ENCODE measurements at places on chromosomes 2 and 18.
A peak's percentile ranks its signal among the peaks of the same experiment; 100 is the strongest.

GRCh38 chr2:182090486-182090885, 104.8 kb downstream of the PPP1R1C start:
- no peak for DNase-seq

DNA sequence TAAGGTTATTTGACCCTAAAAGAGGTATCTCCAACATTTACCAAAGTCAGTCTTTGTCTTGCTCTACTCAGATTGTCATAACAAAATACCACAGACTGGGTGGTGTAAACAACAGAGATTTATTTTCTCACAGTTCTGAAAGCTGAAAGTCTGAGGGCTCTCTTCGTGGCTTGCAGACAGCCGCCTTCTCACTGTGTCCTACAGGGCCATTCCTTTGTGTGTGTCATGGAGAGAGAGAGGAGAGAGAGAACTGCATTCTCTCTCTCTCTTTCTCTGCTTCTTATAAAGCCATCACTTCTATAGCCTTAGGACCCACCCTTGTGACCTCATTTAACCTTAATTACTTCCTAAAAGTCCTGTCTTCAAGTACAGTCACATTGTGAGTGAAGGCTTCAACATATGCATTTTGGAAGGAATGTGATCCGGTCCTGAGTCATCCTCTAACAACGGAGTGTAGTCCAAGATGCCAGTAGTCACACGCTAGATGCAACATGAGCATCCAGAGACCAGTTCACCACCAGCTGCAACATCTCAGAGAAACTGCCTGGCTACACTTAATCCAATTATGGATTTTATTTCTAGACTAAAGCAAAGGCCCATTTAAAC, 130.2 kb downstream of the CD226 start:
- DNase-seq: peak; percentile 45

DNA sequence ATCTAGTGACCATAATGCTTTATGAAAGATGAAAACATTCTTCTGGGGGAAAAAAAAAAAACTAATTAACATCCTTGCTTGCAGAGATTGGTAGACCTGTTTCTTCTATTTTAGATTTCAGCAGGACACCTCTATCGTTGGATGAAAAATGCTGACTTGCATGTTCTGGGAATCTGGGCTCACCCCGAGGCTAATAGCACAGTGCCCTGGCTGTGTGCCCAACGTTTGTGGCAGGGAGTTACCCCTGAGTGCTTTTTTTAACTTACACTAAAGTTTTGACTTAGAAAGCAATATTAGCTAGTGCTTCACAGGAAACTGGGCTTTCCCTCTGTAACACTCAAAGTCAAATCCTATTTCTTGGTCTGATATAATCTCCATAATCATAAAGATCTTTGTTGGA, 233.2 kb downstream of the SLC8A1 start:
- no peak for DNase-seq

DNA sequence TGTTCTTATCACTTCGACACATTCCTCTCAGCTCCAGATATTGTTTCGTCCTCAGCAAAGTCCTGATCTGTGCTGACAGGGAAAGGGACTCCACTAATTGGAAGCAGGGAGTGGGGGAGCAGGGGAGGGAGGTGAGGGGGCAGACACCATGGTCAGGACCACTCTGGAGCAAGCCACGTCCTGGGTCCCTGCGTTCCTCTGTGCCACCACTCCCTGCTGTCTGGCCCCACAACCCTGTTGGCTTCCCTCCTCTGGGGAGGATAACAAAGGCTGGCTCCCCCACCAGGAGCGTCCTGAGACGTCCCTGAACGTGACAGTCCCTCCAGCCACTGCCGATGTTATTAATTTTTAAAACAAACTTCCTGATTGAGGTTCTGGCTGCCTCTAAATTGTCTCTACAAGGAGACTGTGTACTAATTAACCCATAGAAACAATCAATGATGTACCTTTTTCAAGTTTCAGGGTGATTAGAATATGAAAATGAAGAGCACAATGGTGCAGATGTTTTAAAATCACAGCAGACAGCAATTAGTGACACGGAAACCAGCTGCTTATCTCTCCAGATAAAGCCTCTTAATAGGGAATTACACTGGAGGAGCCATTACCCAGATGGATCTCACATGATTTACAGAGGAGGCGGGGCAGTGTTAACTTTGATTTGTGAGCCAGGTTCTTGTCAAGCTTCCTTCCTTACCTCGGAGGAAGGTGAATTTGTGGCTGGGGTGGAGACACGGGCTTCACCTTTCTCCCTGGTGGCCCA, 257.5 kb downstream of the SETBP1 start:
- DNase-seq: no peak

DNA sequence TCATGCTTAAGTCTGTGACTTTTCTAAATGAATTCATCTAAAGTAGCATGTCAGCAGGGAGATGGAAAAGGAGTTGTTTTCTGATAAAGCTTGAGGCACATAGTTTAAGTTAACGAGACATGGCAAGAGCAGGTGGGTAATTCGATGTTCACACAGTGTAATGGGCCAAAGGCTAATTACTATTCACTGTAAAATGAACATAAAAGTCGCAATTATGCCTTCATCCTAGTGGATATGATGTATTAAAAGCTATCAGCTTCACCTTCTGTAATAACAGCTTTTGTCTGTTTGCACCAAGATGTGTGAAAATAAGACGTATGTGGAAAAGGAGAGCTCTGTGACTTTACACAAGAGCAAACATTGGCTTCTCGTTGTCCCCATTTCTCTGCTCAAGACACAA, 94.2 kb upstream of the CDH20 start:
- DNase-seq: no peak

- DNase-seq: no peak
Measured at GRCh38 chr2:120511947-120512710, 166.2 kb downstream of the INHBB start.

GRCh38 chr2:7557376-7557775, 640.2 kb downstream of the RNF144A start:
- DNase-seq: no peak

GRCh38 chr2:190961918-190962487, 52.0 kb downstream of the STAT1 start:
- DNase-seq: no peak

- no peak for DNase-seq
Measured at GRCh38 chr2:43133708-43134570, 92.5 kb downstream of the ZFP36L2 start.

DNA sequence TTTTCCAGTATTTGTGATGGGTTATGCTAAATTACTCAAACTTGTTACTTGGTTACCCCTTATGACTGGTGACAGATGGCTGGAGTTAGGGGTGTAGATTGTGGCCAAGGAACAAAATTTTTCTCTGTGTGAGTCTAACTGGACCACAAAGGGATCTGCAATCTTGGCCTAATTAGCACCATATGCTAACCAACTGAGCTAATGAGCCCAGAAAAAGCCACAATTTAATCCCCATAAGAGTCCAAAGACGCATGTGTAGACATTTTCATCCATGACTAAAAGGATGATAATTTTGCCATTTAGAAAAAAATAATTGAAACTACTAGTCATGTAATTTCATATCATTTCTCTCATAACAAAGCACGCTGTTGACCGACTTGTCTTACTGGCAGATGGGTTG, 151.2 kb downstream of the ABCA12 start:
- no peak for DNase-seq

GRCh38 chr2:39119732-39120520, 925 bp downstream of the SOS1 start:
- no peak for DNase-seq

- no peak for DNase-seq
Measured at GRCh38 chr18:50791599-50792438, 28.0 kb downstream of the MRO start.

GRCh38 chr2:237879991-237880560, 20.7 kb downstream of the RAMP1 start:
- DNase-seq: no peak

DNA sequence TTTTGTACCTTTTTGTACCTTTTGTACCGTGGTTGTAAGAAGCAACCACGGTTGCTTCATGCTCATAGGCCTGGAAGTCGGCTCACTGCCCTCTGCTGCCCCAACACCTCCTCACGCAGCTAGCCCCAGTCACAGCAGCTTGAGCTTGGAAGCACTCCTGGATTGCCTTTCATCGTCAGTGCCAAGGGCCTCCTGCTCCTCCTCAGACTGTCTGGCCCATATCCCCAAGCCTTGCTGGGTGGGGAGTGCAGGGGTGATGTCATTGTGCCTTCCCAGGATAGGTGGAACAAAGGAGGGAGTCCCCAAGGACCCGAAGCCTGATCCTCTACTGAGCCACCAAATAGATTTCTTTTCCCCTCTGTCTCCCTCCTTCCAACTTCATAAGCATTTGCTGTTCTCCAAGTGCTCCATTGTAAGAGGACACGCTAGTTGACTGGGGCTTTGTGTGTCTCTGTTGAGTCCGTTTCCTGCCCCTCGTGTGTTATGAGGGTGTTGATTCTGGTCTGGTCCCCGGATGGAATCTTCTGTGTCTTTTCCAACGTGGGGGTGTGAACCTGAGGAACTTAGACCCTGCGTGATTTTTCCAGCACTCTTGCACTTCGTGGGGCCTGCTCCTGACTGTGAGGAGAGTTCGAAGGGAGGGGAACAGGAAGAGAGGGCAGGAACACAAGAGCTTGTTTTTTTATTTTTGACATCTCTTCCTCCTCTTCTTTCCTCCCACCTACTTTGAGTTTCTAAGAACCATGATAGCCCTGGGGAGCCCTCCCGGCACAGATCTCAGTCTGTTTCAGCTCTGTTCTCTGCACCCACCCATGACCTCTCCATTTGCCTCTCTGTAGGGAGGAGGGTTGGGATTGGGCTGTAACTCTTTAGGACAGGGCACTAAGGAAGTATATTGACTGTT, 127.2 kb upstream of the EML6 start:
- no peak for DNase-seq

DNA sequence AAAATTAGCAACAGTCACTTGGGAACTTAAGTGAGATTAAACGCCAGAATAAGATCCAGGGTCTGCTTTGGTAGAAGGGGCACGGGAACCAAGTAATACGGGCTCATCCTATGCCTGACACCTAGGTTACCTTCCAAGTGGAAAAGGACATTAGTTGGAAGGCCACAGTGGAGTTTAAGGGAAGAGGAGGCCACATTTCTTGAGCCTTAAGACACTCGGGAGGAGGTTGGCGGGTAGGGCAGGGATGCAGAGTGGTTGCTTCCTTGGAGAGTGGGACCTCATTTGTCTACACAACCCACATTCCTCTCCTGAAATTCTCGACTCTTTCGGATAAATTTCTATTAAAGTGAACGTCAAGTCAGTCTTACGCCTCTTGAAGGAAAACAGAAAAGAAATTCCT, 510 bp upstream of the DNAH6 start:
- no peak for DNase-seq

GRCh38 chr2:235170536-235171521, 219.0 kb downstream of the SH3BP4 start:
- peak; percentile 31 for DNase-seq

GRCh38 chr2:157903626-157904025, 27.5 kb upstream of the ACVR1 start:
- DNase-seq: no peak

- no peak for DNase-seq
Measured at GRCh38 chr2:171210864-171211431, 50.3 kb upstream of the TLK1 start.

- DNase-seq: no peak
Measured at GRCh38 chr2:42086500-42086953, 38.7 kb downstream of the PKDCC start.

DNA sequence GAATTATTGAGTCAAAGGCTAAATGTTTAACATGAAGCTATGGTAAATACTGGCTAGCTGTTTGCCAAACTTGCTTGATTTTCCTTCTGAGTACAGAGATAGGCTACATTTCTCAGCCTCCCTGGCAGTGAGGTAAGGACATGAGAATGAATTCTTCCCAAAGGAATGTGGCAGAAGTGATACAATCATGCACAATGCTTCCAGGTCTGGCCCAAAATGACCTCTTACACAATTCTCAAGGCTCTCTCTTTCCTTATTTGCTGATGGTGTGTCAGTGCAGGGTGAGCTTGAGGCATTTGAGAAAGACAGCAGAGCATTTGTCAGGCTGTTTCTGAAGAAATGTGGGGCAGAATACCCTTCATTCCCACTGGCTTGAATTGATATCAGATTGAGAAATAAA, 95.6 kb upstream of the NABP1 start:
- peak; percentile 58 for DNase-seq

- no peak for DNase-seq
Measured at GRCh38 chr18:61201511-61201910, 131.7 kb upstream of the CDH20 start.

DNA sequence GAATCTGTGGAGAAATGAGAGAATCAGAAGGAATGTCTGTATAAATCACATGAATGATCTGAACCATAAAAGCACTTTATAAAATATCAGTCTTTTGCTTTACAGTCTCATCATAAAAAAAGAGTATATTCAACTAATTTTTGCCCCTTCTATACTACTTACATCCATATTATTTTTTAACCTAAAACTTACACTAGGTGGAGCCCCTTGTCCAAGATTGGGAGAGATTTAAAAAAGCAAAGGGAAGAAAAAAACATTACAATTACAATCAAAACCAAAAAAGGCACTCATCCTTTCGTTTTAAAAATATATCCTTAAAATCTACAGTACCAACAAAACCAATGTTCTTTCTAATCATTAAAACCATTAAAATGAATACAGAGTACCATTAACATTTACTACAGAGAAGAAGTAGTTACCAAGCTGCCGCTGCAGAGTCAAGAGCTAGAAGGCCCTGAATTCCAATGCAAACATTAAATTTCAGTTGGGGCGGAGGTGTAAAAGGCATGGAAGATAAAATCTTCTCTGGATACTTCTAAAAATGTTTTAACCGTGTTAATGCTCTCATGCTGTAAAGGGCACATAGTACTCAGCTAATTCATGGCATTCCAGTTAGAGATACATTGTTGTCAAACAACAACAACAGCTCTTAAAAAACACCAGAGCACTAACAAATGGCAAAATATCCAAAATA, 56.7 kb upstream of the EPB41L3 start:
- no peak for DNase-seq

DNA sequence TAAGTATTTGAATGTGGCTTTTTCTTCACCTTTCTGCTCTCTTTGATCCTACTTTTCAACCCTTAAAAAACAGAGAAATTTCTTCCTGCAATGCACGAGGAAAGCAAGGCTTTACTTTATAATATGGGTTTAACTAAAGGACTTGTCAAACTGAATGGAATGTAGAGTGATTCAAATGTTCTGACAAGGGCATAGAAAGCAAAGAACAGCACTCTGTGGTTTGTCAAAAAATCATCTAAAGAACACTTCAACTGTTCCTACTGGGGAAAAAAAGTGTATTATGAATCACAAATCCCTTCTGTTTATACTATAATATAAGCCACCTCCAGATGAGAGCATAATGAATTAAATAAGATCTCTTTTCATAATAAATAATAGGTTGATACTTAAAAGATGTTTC, 45.0 kb upstream of the RIT2 start:
- DNase-seq: no peak

- no peak for DNase-seq
Measured at GRCh38 chr2:114085238-114085637, 195.3 kb downstream of the ACTR3 start.

DNA sequence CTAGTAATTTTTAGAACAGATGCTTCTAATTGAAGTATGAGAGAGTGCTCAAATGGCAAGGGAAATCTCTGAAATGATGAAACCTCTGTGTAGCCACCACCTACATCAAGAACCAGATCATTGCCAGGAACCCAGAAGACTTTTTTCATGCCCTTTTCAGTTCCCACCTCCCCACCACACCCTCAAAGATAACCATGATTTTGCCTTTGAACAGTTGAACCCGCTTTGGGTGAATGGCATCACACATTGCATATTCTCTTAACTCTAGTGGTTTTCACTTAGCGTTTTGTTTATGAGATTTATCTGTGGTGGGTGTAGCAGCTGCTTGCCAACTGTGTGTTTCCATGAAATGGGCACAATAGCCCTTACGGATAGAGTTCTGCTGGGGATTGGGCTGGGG, 142.9 kb upstream of the HDAC4 start:
- no peak for DNase-seq

GRCh38 chr2:31778153-31778552, 197.4 kb upstream of the SRD5A2 start:
- no peak for DNase-seq

Data from non-pigmented ciliary epithelial cell (primary cell).